Hematopoietic multipotent progenitor cell treated with erythropoietin and hydrocortisone succinate and interleukin-3 and kit ligand, for 8 days (in vitro differentiated cells): ENCODE measurements at places on chromosomes 12 and 14.
A peak's percentile ranks its signal among the peaks of the same experiment; 100 is the strongest.

DNA sequence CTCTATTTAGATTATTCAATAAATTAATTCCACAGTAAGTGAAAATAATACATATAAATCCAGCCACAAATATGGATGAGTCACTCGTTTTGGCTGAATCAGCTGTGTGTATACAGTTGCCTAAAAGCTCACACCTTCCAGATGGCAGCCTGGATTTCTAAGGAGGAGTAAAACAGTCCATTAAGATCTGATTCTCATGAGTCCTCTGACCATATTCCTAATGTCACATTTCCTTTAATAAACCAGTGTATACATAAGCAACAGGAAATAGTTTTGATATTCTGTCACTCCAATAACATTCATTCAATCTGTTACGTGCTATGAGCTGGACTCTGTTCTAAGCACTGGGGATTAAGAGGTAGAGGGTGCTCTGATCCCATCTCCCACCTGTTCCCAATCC is 21.8 kb downstream of the MDM1 start:
- DNase-seq = no peak

DNA sequence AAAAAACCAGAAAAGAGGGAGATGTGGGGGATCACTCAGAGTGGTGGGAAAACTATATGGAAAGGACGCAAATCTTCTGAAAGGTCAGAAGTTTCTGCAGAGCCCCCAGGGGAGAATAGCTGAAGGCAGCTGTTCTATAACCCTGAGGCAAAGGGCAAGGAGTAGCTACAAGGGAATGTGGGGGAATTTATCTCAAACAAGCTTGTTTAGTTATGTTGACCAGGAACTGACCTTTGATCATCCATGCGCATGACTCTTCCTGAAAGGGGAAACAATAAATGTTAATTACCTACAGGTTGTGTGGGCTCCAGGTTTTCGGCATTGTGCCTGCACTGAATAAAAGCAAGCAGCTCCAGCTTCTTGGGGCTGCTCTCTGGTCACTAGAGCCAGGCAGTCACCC is 968.5 kb downstream of the AACS start:
- no peak for DNase-seq

GRCh38 chr12:14843425-14843887 is at the start of gene ART4:
ART4 (minus strand) TSS chr12:14843526; CDS start chr12:14843113, 413 bp downstream.
- DNase-seq = peak; percentile 97

DNA sequence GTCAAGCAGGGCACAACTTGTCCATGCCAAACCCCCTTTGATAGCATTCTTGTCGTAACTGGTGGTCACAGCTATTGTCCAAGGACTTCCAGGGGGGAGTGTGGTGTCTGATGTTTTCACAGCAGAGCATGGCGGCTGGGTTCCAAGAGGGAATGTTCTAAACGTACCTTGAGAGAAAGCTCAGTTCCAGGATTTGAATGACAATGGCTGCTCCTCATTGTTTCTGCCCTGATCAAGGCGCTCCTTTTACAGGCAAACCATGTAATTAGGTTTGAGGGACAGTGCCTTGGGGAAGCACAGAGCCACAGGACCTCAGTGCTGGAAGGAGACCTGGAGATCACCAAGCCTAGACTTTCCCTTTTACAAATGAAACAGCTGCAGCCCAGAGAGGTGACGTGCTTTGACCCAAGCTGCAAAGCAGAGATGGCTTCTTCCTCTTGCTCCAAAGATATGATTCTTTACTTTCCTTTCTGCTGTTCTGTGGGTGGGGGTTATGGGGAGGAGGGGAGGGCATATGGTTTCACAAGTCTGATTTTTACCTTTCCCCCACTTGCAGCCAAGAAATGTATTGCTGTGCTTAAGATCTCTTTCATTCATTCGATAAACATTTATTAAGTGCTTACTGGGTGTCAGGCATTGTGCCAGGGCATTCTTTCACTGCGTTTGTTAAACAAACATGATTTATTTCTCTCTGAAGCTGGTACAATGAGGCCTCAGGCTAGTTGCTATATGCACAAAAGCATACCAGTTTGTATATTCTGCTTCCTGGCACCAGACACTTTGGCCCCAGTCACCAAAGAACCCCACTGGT is 172.8 kb downstream of the KTN1 start:
- no peak for DNase-seq

GRCh38 chr12:80374615-80375014 is 69.4 kb upstream of the PTPRQ start:
- no peak for DNase-seq

DNA sequence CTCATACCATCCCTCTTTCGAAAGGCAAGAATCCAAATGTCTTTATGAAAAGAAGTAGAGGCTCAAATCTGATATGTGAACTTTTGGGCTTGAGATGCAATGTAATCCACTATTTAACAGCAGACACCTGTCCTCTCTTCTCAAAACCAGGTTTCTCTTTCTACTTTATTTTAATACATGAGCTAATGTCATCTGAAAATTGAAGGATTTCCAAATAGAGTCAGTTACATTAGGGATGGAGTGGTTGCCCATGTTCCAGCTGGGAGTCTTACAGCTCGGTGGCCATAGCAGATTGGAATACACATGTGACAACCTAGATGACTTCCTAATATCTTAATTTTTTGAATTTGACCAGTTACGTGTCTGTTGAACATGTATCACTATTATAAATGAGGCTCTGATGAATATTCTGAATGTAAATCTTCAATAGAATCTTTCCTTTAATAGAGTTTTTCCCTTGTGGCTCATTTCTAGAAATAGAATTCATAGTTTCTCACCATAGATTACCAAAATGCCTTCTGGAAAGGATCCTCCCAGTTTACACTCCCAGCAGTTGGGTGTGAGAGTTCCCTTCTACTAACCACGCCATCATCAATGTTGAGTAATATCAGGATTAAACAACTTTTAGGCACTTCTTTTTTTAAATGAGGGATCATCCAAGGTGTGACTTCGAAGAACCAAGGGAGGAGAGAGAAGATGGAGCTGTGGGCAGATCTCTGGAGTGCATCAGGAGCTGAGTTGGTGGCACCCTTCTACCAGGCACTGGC is 49.2 kb downstream of the GPR135 start:
- no peak for DNase-seq
